ENCODE measurements at places on chromosomes 6 and 20.

GRCh38 chr6:31737315-31737990 lies 1.1 kb upstream of the CLIC1 start:
- no peak for DNase-seq

GRCh38 chr6:11992086-11992485 lies 20.0 kb upstream of the HIVEP1 start:
- no peak for DNase-seq

DNA sequence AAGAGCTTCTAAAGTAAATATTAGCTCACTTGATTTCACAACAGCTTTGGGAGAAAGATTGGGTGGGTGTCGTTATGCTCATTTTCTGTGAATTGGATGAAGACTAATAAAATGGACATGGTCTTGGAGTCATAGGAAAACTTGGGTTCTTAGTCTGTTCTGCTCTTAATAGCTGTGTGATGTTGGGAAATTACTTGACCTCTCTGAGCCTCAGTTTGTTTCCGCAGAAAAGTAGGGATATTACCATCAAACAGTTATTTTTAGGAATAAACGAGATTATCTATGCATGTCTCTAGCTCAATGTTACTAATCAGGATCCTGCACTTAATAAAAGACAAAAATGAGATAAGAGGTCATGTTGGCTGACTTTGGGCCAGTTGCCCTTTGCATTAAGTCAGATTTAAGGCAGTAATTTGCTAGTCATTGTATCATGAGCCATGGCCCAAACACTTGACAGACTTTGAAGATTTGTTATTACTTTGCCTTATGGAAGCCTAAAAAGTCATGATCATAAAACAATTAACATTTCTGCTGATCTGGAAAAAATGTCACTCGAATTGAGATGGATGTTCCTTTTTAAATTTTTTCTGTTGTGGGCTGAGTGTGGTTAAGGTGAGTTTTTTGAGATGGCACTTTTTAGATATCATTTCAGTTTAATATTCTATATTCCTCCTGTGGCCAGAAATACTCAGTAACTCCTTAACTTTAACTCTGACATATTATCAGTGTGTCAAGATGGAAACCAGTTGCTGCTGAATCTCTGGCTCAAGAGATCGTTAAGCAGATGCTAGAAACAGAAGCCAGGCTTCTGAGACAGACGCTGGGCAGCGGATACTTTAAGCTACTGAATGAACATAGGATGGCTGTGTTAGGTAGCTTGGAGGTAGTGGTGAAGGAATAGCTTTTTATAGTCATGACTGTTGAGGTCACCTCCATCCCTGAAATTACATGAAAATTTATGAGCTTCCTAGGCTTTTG lies 291.6 kb downstream of the PHF3 start:
- no peak for DNase-seq

DNA sequence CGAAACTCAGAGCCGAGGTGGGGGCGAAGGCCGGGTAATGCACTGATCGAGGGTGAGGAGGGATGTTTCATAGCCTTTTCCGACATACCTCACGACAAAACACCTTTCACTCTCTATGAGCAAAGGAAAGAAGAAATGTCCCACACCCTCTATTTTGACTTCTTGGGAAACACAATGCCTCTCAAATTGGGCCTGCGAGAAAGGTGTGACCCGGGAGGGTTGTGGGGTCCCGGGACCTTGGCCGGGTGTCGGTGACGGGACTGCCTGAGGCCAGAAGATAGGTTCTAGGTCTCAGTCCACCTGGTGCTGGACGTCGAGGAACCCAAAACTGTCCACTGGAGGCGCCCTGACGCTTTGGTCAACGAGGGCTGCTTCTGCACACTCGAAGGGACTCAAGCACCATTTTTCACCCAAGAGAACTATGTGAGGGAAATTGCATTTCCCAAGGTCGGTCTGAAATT lies 41.1 kb upstream of the OSTM1 start:
- DNase-seq = no peak

- DNase-seq = no peak
These were observed 422.9 kb upstream of the AGPAT4 start for GRCh38 chr6:161696801-161697200.

GRCh38 chr6:36807143-36807542 lies 32.1 kb downstream of the CPNE5 start:
- no peak for DNase-seq

GRCh38 chr6:16056263-16056870 lies 72.5 kb upstream of the MYLIP start:
- DNase-seq = no peak
